ENCODE measurements at places on chromosomes 5 and 9.

DNA sequence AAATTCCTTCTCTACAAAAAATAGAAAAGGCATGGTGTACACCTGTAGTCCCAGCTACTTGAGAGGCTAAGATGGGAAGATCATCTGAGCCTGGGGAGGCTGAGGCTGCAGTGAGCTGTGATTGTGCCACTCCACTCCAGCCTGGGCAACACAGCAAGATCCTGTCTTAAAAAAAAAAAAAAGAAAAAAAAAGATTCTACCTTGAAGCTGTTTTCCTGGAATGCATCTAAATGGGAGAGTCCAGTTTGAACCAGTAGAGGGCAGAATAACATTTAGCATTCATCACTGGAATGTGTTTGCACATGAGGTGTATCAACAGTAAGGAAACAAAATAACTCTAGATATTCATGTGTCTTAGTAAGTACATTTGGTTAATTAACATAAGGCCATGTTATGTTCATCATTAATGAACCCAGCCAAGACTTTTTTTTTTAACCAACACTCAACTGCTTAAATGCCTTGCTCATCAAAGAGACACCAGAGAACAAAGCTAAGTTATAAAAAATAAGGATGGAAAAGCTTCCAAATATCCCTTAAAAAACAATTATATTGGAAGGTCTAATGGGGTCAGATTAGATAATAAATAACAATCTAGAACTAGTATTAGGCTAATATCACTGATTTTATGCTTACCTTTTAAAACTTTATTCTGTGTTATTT is 16.1 kb downstream of the IFNE start:
- DNase-seq: peak; percentile 65

- DNase-seq: no peak
These were observed 136.3 kb upstream of the SHB start for GRCh38 chr9:38205279-38205678.

GRCh38 chr9:136693490-136694162 is 6.4 kb upstream of the AGPAT2 start:
- DNase-seq: no peak

DNA sequence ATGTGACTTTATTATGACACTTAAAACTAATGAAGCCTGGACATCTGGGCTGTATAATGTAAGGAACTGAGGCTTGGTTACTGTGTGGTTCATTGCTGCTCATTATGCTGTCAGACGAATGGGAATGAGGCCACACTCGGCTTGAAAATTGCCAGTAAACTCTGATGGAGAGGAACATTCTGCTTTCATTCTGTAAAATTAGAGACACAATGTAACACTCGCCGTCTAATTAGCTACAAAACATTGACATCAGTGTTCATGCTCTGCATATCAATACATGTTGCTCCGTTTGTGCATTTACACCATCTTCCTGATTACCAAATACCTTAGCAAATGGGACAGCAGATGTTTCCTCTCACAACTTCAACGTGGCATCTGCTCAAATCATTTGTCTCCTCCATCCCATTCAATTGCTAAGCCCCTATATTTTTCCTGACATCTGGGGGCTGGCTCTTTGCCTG is 133.0 kb downstream of the SLC28A3 start:
- DNase-seq: no peak

GRCh38 chr9:109372246-109372645 is 51.4 kb upstream of the EPB41L4B start:
- no peak for DNase-seq

- no peak for DNase-seq
These were observed 38.4 kb downstream of the LHFPL2 start for GRCh38 chr5:78610163-78610583.

DNA sequence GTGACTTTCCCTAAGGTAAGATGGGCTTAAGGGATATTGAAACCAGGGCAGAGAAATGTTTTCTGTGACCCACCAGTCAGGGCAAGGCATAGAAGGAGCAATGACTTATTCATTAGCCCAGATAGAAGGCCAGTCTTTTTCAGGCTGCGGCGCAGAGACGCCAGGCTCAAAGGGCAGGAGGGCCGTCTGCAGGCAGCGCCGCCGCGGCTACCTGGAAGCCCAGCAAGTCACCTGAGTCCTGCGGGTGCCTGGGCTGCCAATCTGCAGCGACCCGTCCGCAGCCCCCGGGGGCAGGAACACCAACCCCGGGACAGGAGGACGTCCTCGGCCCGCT is 322 bp upstream of the SH3GL2 start:
- no peak for DNase-seq

- no peak for DNase-seq
These were observed 34.0 kb downstream of the IDNK start for GRCh38 chr9:83656952-83657351.

DNA sequence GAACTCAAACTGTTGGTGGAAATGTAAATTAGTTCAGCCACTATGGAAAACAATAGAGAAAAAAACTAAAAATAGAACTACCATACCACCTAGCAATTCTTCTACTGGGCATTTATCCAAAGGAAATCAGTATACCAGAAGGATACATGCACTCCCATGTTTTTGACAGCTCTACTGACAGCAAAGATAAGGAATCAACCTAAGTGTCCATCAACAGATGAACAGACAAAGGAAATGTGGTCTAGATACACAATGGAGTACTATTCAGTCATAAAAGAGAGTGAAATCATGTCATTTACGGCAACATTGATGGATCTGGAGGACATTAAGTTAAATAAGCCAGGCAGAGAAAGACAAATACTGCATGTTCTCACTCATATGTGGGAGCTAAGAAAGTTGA is 21.8 kb upstream of the C9orf40 start:
- DNase-seq: no peak

DNA sequence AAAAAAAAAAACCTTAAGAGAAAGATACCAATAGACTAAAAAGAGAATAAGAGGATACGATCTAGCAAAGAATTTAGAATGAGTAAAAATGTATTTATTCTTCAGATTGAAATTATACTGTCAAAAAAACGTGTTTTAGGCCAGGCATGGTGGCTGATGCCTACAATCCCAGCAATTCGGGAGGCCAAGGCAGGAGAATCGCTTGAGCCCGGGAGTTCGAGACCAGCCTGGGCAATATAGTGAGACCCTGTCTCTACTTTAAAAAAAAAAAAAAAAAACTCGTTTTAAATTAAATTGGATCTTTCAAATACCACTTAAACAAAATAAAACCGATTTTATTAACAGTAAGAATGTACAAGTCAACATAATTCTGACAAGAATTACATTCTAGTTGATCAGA is 41.8 kb downstream of the FBXL17 start:
- no peak for DNase-seq

DNA sequence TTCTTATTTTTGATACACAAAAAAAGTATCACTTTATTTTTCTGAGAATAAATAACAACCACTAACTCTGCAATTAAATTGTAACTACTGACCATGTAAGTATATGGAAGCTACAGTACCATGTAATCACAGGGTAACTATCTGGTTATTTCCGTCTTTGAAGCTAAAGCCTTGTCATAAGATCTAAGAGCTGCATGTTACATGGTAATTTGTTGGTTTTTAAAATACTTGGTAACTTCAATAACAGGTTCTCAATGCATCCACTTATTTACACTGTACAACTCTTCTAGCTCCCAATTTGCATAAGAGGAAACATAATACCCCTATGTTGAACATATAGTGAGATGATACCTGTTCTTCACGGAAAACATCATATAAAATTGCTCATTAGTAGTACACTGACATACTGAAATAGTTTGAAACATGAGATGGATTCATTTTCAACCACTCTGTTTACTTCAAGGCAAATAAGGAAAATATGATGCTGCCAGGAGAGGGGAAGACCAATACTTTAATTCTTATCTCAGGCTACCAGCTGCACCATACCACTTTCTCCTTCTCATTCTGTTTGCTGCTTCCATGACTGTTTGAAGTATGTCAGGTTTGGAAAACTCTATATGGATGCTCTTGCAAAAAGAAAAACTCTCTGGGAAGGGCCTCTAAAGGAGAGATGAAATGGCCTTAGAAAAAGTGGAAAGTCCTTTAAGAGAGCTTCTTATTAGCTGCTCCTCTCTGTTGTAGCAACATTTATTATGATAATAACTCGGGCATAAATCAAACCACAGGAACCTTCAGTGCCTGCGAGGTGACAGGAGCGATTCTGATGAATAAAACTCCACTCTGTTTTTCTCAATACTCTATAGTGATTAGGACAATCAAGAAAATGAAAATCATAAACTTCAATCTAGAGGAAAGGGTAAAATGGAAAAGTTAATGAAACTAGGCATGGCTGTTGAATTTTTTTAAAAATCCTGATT is 150.2 kb downstream of the KIAA0825 start:
- DNase-seq: no peak

DNA sequence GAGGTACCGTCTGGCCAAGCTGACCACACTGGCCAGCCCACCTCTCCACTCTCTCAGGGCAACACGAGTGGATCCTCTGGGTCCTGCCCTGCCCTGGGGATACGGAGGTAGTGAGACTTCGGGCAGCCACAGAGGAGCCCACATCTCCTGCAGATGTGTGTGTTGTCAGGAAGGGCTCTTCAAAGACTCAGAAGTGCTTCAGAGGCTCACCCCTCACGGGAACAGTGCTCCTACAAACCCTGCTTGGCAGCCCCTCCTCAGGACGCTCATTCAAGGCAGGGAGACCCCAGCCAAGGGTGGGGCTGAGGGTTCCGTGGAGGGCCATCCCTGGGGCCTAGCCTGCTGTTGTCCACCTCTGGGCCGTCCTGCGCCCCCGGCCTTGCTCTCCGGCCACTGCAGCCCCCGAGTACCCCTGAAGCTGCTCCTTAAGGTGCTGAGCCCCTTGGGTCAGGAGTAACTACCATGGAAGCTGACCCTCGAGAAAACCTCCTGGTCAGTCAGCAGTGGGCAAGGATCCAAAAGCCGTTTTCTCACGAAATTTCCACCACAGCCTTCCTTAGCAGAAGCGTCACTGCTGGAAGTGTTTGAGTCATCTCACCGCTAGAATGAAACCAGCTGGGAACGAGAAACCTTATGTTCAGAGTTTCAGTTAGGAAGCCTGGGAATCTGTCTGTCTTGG is 23.2 kb upstream of the LRRC14B start:
- DNase-seq: no peak

DNA sequence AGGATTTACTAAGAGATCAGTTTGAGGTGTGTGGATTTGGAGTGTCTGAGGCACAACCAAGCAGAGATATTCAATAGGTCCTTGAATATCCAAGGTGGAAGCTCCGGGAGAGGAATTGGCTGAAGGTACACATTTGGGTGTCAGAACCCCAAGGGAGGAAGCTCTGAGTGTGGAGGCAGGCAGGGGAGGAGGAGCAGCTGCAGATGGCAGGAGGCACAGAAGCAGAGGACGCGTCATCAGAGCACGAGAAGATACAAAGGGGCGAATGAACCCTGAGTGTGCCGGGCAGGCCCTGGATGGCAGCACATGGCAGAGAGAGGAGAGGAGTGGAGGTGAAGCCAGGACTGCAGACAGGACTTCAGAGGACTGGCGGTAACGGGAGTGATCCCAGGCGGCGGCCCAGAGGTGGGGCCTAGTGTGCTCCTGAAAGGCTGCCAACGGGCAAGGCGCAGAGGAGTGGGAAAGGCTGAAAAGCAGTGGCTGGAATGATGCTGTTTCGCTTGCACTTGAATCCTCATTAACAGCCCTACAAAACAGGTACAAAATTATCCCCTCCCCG is 179.8 kb downstream of the FANCC start:
- no peak for DNase-seq

GRCh38 chr5:128264564-128265360 is 181.2 kb downstream of the SLC12A2 start:
- no peak for DNase-seq

DNA sequence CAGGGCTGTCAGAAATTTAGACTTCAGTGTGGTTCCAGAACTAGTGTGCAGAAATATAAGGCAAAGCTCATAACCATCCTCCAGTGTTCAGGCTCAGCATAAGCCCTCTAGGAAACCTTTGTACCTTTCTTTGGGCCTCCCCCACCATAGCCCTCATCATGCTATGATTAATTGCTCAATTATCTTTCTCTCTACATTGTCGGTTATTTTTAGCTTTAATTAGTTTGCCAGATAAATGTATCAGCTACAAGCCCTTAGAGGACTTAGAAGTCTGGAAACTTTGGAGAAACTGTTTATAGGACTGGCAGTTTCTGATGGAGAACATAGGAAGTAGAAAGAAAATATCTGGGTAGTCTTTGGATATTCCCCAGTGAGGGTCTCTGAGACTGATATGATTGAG is 43.5 kb upstream of the TNC start:
- DNase-seq: no peak

DNA sequence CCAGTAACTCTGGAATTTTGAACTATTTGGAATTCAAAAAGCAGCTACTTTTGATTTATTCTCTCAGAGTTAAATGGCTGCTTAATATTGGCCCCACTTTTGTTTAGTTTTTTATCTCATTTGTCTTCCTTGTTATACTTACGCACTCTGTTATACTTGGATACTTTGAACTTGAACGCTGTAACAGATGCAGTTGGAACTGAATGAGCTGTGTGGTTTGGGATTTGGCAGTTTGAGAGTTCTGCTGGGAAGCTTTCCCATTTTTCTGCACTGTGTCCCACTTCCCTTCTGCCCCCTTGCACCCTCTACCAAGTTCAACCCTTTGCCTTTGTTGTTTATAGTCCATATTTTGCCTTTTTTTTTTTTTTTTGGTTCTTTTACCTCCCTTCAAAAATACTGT is 3.8 kb downstream of the RHOBTB3 start:
- no peak for DNase-seq

DNA sequence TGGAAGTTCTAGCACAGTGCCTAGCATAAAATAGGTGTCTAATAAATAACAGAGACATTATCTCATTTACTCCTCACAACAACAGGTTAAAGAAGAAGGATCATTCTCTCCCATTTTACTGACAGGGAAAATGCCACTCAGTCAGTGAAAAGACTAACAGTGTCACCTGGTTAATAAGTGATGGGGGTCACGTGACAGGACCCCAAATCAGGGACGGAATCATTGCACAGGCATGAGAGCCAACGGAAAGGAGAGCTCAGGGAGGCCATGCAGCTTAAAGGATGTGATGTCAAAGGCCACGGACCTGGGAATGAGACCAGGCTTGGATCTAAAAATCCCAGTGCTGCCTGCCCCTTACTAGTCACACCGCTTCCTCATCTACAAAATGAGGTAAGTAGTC is 101.2 kb downstream of the BNC2 start:
- no peak for DNase-seq

GRCh38 chr9:8172000-8172399 is 372.4 kb upstream of the DMAC1 start:
- DNase-seq: no peak

GRCh38 chr9:88722753-88723152 is 187.8 kb downstream of the NXNL2 start:
- DNase-seq: peak; percentile 4

DNA sequence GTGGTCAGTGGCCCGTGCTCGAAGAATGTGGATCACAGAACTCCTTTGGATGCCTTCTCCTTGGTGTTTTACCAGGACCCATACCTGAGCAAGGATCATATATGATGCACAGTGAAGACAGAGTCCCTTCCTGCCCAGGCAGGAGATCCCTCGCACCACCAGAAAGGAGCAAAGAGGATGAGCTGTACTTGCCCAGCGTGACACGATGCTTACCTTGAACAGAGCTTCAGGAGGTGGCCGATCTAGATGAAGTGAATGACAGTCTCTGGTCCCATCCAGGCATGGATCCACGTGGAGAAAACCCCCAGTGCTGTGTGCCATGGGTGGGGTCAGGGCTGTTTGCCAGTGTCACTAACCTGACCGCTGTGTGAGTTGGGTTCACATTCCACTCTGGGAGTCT is 455.4 kb downstream of the GADD45G start:
- DNase-seq: no peak

All from inflammatory macrophage treated with lipopolysaccharide for 4 hours (primary cell).